ENCODE measurements at places on chromosomes 11 and 22.

- DNase-seq: no peak
These were observed at the start of gene CARD10 for GRCh38 chr22:37519268-37520195. TSS of gene CARD10 (minus strand) at chr22:37519415. CDS start at chr22:37519200, 215 bp downstream.

DNA sequence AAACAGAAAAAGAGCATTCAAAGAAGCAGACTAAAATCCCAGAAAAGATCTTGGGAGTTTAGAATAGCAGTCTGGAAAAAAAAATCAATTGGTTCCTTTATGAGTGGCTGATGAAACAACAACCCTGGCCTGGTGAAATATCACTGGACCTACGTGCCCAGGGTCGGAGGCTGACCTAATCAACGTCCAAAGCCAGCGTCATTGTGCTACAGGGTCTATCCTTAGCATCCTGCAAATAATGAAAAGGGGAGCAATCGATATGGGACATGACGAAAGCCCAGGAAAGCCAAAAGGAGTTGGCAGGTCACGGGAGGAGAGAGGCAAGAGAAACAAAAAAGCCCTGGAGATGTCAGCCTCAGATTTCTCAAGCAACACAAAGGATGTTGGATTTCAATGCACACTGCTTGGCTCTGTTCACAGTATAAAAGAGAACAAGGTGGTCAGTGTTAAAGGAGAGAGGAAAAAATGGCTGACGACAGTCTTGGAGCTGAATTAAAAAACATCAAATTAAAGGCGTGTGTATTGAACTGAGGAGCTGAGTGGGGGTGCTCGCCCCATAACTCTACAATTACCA lies 148.8 kb downstream of the BLID start:
- no peak for DNase-seq

DNA sequence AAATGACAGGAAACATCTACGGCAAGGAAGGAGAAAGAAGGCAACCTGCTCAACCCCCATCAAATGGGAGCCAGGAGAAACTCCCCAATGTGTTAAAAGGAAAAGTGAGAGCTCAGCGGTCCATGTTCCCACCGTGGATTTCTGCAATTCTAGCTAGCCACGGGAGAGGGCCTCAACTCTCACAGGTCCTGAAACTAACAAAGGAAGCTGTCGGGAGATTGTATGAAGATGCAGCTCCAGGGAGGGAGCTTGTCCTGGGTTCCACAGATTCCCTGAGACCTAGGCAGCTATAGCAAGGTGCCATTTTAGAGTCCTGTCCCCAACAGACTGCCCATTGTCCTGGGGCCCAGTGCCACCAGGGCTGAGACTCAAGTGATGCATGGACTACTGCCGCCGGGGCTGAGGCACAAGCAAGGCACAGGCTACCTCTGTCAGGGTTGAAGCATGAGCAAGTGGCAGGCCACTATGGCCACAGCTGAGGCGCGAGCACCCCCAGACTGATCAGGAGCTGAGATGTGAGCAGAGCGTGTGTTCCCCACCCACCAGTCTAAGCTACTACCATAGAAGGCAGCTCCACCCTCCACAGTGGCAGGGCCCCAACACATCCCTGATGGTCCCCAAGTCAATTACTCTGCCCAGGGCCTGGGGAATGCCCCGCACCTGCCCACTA lies 31.3 kb downstream of the RSF1 start:
- no peak for DNase-seq

DNA sequence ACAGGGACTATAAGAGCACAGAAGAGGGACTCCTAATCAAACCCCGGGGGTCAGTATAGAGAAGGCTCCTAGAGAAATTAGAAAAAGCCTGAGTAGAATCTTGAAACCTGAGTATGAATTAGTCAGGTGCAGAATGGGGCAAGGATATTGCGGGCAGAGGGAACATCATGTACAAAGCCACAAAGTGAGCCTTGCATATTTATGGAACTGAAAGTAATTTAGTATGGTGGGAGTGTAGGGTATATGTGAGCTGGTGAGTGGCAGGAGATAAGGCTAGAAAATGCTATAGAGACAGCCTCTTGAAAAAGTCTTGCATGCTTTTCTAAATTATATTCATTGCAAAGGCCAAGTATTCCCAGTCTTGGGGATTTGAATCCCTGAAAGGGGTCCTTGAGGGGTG lies 93.7 kb downstream of the STIM1 start:
- DNase-seq: no peak

DNA sequence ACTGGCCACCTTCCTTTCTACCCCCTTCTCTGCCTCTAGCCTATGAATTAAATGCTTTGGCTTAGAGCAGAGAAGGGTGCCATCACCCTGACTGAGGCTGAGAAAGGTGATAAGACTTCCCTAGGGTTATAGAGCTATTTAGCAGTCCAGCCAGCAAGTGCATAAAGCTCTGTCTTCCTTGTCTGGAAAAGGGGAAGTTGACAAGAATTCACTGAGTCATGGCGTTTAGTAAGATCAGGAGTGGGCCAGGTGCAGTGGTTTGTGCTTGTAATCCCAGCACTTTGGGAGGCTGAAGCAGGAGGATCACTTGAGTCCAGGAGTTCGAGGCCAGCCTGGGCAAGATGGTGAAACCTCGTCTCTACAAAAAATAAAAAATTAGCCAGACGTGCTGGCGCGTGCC lies 63.1 kb downstream of the LHFPL7 start:
- DNase-seq: no peak

DNA sequence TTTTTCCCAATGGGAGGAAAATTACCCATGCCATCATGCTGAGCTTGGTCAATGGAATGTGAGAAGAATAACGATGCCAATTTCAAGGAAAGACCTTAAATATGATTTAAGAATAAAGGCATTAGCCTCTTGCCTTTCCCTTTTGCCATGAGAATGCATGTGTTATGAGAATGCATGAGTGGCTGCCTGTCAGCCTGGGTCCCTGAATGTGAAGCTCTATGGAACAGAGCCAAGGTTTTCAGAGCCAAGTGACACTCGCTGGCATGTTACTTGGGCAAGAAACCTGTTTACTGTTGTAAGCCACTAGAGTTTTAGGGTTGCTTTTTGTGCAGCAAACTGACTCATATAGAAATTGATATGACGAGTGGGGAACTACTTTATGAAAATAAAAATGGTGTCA lies 75.7 kb downstream of the JRKL start:
- no peak for DNase-seq

GRCh38 chr11:75334402-75334891 lies 17.0 kb downstream of the ARRB1 start:
- DNase-seq: no peak

GRCh38 chr22:44753189-44754042 lies 1.0 kb downstream of the ARHGAP8 start:
- no peak for DNase-seq

DNA sequence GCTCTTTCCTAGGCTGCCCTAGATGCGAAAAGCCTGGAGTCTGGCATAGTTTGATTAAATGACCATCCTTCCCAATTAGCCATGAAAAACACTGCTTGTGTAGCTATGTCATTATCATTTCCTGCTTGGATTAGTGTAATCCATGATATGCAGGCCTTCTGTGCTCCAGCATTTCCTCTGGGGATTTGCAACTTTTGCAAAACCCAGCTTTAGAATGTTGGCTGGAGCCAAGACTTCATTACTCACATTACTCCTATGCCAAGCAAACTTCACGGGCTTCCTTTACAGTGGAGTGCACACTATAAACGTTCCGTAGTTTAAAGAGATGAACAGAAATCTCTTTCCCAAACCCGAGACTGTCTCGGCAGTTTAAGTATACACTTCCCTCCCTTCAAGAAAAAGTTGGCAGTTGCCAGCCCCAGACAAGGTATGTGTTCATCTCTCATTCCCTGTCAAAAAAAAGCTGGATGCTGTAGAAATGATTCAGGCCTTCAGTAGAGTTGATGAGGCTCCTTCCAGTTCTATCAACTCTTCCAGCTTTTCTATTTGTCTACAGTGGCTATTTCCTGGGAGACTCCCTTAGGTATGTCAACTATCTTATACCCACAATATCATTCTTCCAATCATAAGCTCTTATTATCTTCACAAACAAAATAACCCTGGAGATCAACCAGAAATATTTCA lies 180.0 kb downstream of the MAML2 start:
- no peak for DNase-seq

DNA sequence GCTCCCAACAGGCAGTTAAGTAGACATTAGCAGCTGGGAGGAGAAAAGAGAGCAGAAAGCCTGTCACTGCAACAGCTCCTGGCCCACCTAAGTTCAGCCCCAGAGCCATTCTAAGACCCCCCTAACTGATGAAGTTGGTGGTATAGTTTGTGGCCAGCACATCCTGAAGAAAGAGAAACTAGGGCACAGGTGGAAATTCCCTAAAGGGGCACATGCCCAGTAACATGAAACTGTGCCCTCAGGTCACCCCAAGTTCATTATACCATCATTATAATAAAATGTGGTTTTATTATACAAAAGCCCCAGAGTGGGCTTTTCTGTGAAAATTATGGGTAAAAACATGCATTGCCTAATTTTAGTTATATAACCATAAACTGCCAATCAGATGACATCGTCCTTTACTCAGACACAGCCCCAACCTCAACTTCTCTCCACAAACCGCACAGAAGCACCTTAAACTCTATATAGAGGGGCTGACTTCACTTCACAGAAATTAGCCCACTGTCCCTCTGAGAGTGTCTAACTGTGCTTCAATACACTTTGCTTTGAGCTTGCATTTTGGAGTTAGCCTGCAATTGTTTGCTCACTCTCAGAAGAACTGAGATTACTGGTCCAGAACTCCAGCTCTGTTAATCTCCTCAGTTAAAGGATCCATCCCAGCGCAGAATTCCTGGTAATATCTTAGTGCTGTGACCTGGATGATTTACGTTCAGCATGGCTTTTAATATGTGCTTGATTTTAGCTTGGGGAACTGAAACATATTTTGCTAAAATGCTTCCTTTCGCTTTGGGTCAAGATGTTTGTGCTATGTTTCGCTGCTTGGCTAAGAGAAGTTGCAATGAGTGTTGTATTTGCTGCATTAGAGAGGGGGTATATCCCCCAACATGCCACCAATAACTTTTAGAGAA lies 1.8 kb upstream of the APOL3 start:
- DNase-seq: peak; percentile 34

GRCh38 chr11:57325735-57326048 lies 940 bp upstream of the TNKS1BP1 start:
- DNase-seq: no peak

- no peak for DNase-seq
These were observed 70.2 kb downstream of the TP53I11 start for GRCh38 chr11:44880511-44880910.

DNA sequence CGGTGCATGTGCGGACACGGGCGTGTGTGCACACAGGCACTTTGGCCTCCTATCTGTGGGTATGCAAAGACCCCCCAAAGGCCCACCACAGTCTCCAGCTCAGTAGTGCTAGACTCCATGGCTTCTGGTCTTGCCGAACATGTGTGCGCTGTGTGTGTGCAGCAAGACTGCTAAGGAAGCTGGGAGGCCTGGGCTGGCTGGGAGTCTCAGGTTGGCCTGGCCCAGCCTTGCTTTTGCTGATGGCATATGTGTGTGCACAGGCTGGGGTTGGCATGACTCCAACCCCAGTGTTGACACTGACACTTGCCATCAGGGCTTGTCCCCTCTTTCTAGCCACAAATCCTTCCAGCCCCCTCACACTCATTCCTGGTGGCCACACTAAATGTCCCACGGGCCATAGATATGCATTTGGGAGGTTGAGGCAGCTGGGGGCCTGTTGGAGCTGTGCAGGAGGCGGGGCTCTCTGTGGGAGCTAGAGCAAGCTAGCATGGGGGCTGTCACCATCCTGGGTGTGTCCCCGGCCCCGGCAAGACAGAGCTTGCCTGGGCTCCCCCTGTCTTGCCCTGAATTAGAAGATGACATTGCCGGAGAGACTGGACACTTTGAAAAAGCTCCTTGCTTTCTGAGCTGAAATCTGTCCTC lies 60.9 kb upstream of the NECTIN1 start:
- DNase-seq: no peak

GRCh38 chr11:63843041-63843440 lies 4.1 kb downstream of the MARK2 start:
- DNase-seq: no peak

DNA sequence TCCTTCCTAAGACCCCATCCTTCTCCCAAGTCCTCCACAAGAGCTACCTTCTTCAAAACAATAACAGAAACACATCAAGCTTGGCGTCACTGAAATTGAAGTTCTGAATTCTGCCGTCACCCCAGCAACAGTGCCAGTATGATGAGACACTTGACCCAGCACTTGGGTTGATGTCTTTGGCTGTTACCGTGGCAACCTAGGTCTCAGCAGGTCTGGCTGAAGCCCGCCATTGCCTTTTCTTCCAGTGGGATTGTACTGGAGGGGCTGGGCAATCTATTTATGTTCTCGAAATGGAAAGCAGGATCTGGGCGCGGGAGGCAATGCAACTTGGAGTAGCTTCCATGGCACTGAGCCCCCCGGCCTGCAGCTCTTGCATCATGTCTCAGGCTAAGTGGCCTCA lies 23.8 kb downstream of the NPTXR start:
- DNase-seq: no peak

DNA sequence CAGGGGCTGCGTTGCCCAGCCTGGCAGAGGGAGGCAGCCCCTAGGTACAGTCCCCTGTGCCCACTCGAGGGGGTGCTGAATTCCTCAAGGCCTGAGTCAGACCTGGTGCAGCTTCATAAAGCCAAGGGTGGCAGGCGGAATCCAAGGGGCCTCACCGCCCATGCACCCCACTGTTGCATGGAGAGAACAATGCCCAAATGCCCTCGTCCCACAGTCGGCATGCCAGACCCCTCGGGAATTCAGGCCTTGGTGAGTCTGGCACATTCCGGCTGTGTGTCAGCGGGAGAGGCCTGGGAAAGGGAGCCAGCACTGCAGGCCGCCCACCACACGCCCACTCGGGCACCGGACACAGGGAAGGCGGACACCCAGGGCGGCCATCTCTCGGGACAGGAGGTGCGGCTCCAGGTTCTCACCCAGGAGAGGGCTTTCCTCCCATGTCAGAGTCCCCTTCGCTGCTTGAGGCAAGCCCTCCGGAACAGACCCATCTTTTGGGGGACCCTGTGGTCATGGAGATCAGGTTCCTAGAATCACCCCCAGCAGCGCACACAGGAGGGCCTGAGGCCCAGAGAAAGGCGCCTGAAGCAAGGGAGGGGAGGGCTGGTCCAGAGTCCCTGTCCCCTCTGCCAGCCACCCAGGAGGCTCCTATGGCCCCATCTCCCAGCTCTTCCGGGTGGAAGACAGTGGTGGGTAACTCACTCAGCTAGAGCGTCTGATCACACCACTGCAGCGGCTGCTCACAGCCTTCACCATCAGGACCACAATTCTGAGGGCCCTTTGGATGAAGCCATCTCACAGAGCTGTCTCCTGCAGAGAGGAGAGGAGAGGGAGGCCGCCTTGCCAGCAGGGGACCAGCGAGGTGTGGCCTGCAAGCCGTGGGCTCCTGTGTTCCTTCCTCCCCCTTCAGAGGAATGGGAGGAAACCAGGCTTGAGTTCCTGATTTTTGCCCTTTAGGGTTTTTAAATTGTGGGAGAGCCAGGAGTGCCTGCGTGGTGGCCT lies 31.6 kb upstream of the KCNQ1OT1 start:
- no peak for DNase-seq

DNA sequence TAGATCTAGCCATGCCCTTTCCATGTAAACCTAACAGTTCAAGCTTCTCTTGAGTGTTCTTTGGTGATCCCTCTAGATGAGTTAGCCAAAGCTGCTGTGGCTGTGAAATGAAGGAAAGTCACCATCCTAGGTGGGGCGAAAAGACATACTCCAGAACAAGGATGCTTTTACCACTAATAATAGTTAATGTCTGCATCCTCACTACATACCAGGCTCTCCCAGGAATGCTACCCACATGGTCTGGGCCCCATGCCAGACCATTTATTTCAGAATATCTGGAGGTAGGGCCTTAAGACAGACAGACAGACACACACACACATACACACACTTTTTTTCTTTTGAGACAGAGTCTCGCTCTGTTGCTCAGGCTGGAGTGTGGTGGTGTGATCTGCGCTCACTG lies 14.7 kb downstream of the ABTB2 start:
- no peak for DNase-seq

GRCh38 chr11:62012832-62013461 lies 45.5 kb upstream of the FTH1 start:
- DNase-seq: no peak

GRCh38 chr22:31098632-31099110 lies 8.7 kb downstream of the SELENOM start:
- DNase-seq: no peak

All from stimulated activated CD8-positive, alpha-beta memory T cell treated with anti-CD3 and anti-CD28 coated beads, Interleukin-7, amount 100 ng/mL, for 4 hours (primary cell).